T-helper 17 cell (primary cell): ENCODE measurements at places on chromosomes 1 and 21. TPM values are rescaled to one million over a fixed set of nuclear protein-coding genes. Genes with fewer than 3 reads are reported as not detected.

DNA sequence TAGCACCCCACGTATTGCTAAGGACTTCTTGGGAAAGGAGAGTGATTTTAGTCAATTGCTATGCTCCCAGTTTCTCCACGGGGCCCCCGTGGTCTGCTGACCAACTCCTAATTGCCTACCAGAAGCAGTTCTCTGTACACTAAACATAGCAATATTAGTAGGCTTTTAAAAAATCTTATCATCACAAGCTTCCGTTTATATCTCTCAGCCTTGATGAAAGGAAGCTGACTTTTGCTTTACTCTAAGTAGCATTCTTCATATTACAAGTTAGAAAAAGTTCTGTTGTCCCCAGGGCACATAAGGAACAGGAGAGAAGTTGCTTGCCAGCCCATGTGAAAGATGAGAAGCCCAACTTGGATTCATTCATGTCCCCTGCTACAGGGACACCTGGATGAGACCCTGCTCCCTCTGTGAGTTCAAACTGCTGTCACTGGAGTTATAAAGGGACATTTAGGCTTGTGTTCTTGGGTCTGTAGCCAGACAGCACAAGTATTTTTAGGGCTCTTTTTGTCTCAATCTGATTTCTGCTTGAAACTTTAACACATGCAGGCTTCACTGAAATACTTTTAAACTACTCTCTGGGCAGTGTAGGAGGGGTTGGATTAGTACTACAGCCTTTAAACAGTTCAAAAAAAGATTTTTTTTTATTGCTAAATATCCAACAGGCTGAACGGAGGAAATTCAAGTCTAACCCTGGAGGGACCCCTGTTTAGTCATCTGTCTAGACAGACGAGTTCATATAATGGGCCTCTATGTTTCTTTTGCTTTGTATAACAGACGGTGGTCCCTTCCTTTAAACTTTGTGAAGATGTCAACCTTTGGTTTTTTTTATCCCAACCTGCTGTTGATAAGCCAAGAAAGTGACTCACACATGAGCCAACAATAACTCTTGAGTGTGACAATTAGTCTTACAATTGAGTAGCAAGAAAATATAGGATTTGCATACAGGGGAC, 29.5 kb downstream of the TGFB2 start:
- DNase-seq, result no peak

DNA sequence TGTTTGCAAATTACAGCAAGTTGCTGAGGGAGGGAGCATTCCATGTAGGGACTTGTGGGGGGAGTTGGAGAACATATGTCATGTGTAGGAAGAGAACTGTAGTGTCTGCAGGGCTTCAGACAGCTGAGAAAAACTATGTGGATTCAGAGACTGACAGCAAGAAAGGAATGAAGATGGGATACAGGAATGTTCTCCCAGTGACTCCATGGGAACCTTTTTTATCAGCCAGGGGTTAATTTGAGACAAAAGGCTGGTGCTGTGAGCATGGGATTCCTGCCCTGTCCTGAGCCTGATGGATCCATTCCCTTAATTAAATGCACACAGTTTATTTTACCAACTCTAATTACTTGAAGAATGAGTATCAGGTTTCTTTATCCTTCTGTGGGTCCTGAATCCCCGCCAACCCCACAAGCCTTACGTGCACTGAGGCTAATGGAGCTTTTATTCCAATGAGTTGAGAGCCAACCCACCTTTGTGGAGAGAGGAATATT, 26.5 kb upstream of the PLXNA2 start:
- DNase-seq, result no peak

DNA sequence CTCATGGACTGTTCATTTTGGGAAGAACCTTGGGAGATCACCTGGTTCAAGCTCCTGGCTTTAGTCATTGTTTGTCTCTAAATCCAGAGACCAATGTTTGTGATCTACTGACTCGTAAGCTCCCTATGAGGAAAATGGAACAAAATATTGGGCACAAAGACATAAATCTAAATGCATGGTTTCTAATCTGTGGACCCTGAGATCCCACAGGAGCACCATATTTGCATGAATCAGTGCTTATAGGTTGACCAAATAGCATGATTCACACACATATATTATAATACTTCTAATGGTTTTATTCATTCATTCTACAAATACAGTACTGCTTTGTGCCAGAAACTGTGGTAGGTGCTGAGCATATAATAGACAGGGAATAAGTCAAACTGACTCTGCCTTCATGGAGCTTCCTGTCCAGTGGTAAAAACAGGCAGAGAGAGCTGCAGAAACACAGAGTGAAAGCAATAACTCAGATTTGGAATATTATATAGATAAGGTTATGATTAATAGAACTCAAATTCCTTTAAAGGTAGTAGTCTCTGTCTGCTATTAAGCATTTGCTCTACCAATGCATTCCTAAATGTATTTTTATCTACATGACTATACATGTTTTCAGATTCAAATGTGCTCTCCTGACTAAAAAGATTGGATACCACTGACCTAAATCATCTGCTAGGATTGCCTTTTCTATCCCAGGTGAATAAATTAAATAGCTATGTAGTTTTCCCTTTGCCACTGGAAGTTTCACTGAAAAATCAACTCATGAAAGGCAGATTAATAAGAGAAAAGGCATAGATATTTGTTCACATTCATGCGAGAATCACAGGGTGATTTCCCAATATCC, 198.6 kb upstream of the CAMK1G start:
- DNase-seq, result no peak

DNA sequence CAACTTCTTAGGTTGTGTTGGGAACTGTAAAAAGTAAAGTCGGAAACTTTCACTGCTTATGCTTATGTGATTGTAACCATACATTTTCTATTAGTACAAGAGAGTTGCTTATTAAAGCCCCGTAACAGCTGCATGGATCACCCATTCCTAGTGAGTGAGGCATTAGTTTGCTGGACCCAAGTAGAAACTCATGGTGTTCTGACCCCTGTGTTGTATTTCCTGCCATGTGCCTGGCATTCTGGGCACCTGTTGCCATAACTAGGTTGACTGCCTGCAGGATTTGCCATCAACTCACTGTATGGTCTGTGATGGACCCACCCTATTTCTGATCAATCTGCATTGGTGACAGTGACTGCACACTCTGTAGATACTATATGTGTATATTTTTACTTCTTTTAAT, 173.0 kb downstream of the PGBD5 start:
- no peak for DNase-seq

- no peak for DNase-seq
Measured at GRCh38 chr1:37449936-37450335, 24.4 kb upstream of the ZC3H12A start.

DNA sequence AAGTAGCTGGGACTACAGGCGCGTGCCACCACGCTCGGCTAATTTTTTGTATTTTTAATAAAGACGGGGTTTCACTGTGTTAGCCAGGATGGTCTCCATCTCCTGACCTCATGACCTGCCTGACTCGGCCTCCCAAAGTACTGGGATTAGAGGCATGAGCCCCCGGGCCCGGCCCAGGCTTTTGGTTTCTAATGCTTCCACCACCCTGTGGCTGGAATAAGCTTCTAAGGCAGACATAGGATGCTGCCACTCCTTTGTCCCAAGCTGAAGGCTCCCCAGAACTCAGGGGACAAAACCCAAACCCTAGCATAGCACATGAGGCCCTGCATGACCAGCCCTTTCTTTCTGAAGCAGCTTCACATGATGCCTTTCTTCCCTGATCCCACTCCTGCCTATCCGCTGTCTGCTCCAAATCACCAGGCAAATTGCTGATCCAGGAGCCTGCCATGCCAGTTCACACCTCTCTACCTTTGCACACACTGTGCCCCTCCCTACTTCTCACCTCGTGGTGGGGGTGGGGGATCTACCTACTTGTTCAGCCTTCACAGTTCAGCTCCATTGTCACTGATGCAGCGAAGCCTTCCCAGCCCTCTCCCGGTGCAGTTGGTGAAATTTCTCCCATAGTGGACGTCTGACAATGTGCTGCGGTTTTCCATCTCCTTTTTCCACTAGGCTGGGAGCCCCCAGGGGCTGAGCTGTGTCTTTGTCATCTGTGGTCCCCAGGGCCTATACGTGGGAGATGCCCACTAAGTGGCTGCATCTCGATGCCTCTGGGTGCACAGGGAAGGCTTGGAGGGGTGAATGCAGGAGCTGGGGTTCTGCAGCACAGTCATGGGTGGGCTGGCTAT, 6.9 kb downstream of the PTPRU start:
- DNase-seq, result no peak

DNA sequence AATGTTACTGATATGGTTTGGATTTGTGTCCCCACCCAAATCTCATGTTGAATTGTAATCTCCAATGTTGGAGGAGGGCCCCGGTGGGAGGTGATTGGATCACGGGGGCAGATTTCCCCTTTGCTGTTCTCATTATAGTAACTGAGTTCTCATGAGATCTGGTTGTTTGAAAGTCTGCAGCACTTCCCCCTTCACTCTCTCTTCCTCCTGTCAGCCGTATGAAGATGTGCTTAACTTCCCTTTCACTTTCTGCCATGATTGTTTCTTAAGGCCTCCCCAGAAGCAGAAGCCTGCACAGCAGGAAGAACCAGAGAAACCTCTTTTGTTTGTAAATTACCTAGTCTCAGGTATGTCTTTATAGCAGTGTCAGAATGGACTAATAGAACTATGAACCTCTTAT, 28.4 kb downstream of the TRIM33 start:
- DNase-seq, result no peak

DNA sequence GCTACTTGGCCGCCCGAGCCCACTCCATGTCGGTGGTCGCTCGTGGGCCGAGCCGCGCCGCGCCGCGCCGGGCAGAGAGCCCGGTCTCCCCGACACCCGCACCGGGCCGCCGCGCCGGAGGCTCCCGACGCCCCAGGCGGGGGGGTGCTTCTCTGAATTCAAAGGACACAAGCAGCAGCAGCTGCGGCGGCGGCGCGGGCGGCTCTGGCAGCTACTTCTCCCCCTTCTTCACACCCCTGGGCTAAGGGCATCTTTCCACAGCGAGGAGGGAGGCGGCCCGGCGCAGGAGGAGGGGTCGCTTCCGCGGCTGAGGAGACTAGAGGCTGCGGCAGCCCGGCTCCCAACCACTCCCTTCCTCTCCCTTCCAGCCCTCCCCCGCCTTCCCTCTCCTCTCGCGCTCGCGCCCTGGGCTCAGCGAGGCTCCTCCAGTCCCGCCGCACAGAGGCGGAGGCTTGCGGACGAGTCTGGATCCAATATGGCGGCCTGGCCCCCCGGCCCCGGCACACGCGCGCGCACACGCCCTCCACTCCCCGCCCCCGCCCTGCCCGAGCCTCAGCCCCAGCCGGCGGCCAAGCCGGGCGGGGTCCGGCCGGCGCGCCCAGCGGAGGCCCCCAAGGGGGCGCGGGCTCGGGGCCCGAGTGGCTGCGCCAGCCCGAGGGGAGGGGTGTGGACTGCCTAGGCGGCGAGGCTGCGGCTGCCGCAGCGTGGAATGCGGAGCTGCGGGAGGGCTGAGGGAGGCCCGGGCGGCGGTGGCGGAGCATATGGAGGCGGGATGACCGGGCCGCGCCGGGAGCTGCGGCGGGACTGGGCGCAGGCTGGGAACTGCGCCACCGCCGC, at the start of gene CDC42BPA:
TSS of gene CDC42BPA (minus strand) at position 477 of the 837 bp plus-strand sequence. CDS start 1,310 bp downstream, outside the sequence.
- peak; percentile 8 for DNase-seq

DNA sequence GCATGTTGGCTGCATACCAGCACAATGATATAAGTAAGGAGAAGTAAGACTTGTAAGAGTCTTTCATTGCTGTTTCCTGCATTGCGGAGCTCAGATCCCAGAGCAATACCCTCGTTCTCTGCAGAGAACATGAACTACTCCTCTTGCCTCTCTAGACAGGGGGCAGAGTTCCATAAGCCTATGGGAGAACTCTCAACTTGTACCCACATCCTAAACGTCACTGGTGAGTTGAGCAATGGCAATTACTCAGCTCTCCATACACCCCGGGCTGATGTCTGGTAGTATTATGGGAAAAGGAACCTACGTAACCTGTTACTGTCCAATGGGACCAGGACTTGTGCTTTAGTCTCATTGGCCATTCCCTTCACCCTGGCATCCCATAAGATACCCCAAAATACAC, 27.3 kb upstream of the ZNF496 start:
- no peak for DNase-seq

GRCh38 chr21:39384674-39385298, 35.9 kb upstream of the HMGN1 start:
- DNase-seq, result no peak

- no peak for DNase-seq
Measured at GRCh38 chr1:236576004-236576403, 28.3 kb downstream of the HEATR1 start.

DNA sequence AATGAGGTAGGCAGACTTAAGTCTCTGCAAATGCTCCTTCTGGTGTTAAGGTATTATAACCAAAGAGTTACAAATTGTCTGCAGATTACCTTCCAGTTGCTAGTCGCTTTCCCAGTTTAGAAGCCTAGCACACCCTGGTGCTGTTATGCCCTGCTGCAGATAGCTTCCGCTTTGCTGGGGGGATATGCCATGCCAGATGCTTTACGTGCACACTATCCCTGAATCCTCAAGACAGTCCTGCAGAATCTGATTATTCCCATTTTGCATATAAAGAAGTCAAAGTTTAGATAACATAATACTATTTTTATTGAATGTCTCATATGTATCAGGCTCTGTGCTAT, 166.5 kb downstream of the DHRS3 start:
- DNase-seq, result no peak

DNA sequence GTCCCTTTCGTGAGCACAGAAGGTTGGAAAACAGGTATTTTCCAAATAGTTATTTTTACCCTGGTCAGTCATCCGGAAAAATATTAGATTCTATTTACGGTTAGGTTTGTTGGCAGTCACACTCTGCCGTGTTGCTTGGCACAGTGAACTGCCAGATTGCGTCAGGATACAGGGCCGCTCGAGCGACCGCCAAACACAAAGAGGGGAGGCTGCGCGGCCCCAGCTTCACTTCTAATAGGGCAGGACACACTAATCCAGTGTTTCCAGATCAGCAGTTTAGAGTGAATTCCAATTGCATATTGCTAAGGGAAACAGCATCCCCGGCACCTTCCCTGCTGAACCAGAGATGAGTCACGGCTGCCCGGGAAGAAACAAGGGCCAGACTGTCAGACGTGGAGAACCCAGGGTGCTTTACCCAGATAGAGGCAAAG, 22.9 kb downstream of the UMODL1 start:
- no peak for DNase-seq

DNA sequence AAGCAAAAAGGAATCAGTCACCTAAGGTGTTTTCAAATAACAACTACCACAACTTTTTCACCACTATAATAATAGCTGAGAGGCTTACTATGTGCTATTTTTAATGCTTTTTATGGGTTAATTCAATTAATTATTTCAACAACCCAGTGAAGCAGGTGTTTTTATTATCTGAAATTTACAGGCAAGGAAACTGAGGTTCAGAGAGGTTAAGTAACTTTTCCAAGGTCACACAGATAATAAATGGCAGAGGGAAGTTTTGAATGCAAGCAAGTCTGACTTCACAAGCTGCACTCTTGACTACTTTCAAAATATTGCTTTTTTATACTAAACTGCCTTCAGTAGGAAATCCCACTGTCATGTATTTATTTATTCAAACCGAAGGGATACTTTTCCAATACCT, 4.2 kb upstream of the TMEM183A start:
- no peak for DNase-seq

Gene FCGR3B
- 0.37 TPM for total RNA-seq

Gene PCP4
- not detected for total RNA-seq

Gene CD1B
- total RNA-seq, result not detected

Gene CAPN8
- total RNA-seq, result 0.60 TPM
